Activated CD8-positive, alpha-beta memory T cell treated with anti-CD3 and anti-CD28 coated beads, Interleukin-2, amount 10 ng/mL, durations not matched to agents 7 days and 5 days (primary cell): ENCODE measurements at places on chromosomes 12 and 14.

GRCh38 chr12:131085816-131086591, 132.3 kb downstream of the ADGRD1 start:
- no peak overlapping the region for H3K4me3 ChIP-seq
- no peaks in the 10 kb centered on the region for H3K36me3 ChIP-seq
- peaks cover 4% of the 10 kb centered on the region for H3K27me3 ChIP-seq
- no peak overlapping the region for H3K27ac ChIP-seq

GRCh38 chr12:7130701-7131501, 730 bp downstream of the CLSTN3 start:
- peak overlapping the region; percentile 95 for H3K4me3 ChIP-seq
- peak; percentile 88 for DNase-seq
- no peaks in the 10 kb centered on the region for H3K27me3 ChIP-seq
- H3K4me1 ChIP-seq, result peaks cover 38% of the 10 kb centered on the region
- peak overlapping the region; percentile 87 for H3K27ac ChIP-seq

GRCh38 chr12:21780786-21781185, 6.3 kb upstream of the KCNJ8 start:
- H3K4me1 ChIP-seq, result no peaks in the 10 kb centered on the region
- no peaks in the 10 kb centered on the region for H3K36me3 ChIP-seq
- H3K27ac ChIP-seq, result no peak overlapping the region
- no peak overlapping the region for H3K4me3 ChIP-seq

GRCh38 chr14:93655078-93655750, 133.1 kb downstream of the PRIMA1 start:
- H3K36me3 ChIP-seq, result no peaks in the 10 kb centered on the region
- no peak for DNase-seq
- no peaks in the 10 kb centered on the region for H3K4me1 ChIP-seq
- H3K4me3 ChIP-seq, result no peak overlapping the region

DNA sequence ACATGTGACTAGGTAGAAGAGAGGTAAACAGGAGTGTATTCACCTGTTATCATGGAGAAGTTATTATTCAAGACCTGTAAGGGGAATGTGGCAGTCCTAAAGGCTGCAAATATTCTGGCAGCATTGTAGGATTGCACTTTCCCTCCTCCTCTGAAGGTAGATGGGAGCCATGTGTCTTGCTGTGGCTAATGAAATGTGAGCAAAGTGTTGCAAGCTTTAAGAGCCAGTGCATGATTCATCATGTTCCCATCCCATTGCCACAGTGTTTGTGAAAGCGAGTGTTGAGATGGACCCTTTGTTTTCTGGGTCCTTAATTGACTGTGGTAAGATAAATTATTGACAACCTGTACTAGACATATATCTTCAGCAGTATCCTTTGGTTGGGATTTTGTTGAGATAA, 128.7 kb downstream of the RGS6 start:
- no peak overlapping the region for H3K27ac ChIP-seq
- DNase-seq, result no peak
- H3K4me3 ChIP-seq, result no peak overlapping the region
- H3K27me3 ChIP-seq, result peaks cover 29% of the 10 kb centered on the region

DNA sequence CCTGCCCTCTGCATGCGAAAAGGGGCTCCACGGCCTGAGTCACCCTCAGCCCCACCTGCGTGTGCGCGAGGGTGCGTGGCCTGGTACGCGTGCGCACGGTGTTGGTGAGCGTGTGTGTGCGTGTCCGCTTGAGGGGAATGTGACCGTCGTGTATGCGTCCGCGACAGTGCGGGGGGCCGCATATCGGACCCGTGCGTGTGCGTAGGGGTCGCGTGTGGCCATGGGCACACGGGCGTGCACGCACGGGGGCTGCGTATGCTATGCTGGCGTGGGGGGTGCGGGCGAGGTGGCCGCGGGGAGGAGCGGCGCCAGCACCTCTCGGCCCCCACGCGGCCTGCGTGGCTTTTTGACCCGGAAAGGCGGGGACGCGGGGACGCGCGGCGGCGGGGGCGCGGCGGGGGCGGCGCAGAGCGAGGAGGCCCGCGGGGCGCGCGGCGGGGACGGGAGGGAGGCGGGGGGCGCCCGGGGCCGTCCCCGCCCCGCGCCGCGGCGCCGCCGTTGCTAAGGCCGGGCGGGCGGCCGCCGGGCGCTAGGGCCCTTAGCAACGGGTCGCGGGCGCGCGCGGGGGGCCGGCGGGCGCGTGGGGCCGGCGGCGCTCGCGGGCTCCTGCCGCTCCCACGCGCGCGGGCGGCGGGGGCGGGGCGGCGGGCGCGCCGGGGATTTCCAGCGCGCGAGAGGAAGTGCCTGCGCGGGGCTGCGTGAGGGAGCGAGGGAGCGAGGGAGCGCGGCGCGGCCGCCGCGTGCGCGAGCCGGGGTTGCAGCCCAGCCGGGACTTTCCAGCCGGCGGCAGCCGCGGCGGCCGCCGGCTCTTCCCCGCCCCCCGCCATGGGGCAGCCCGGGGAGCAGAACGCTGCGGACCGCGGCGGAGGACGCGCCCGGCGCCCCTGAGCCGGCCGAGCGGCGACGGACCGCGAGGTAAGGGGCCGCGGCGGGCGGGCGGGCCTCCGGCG, at the start of gene TRAF3:
TSS of gene TRAF3 (plus strand) at position 689 of the 950 bp plus-strand sequence. CDS start 92,753 bp downstream, outside the sequence.
- H3K27me3 ChIP-seq, result no peaks in the 10 kb centered on the region
- H3K36me3 ChIP-seq, result peaks cover 25% of the 10 kb centered on the region
- peak; percentile 84 for DNase-seq
- peaks cover 52% of the 10 kb centered on the region for H3K4me1 ChIP-seq
- peak within 1 kb of the TSS; percentile 93 for H3K4me3 ChIP-seq
- peak within 1 kb of the TSS; percentile 88 for H3K27ac ChIP-seq

DNA sequence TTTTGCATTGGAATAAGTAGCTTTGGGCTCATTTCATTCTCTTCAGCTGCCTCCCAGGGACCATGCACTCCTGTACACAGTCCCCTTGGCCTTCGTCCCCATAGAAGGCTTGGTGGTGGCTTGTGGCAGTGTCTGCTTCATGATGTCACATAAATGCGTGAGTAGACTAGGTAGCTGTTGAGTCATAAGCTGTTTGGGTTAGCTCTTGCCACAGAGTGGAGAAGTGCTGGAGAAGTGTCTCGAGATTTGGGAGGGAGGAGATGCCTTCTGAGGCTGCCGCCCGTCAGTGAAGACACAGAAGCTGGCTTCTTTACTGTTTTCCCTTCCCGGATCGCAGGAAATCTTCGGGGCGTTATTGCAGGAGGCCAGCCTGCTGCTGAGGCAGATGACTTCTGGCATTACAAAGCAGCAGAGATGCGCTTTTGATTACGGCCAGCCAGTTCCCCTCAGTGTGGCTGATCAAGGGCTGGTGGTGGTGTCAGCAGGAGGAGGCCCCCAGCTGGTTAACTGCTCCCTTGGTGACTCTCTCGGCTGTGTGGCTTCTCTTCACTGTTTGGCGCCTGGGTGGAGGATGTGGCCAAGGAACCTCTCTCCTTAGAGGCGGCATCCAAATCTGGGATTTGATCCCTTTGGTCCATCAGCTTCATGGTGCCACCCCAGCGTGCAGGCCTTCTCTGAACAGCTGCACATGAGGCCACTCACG, 67.6 kb downstream of the AACS start:
- no peaks in the 10 kb centered on the region for H3K36me3 ChIP-seq
- H3K4me3 ChIP-seq, result no peak overlapping the region
- DNase-seq, result no peak
- no peaks in the 10 kb centered on the region for H3K4me1 ChIP-seq

- H3K27me3 ChIP-seq, result peaks cover 54% of the 10 kb centered on the region
- peak overlapping the region; percentile 42 for H3K4me3 ChIP-seq
- peaks cover 5% of the 10 kb centered on the region for H3K36me3 ChIP-seq
- DNase-seq, result no peak
Measured at GRCh38 chr12:4809449-4810218, 89.4 kb downstream of the GALNT8 start.
